Fibroblast of skin of left biceps (primary cell): ENCODE measurements at places on chromosomes 7 and 10.

GRCh38 chr10:79206300-79207095 lies 137.7 kb downstream of the ZMIZ1 start:
- no peak for DNase-seq

DNA sequence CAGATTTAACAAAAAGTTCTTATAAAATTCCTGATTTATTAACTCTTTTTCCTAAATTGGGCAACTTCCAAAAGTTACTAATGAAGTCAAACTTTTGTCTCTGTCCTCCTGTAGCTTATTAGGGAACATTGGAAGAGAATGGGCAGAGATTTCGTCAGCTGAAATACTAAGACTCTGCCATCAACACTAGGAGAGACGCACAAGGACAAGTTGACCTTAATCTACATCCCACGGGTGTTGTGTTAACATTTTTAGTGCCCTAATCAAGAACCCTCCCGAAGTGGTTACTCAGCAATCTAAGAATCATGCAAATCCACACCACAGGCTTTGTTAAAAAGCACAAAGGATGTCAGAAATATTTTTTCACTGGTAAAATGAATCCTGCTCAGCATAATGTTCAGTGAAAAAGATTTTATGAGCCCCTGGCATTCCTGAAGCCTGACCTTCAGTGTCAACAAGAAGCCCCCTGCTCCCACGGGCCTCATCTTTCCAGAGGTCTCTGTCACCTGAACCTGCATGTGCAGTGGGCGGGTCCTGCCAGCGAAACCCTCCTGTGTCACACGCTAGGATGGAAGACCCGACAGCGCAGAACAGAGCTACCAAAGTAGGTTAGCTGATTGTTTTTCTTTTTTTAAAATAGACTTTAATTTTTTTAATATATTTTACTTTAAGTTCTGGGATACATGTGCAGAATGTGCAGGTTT lies 70.6 kb upstream of the AKR1E2 start:
- no peak for DNase-seq

DNA sequence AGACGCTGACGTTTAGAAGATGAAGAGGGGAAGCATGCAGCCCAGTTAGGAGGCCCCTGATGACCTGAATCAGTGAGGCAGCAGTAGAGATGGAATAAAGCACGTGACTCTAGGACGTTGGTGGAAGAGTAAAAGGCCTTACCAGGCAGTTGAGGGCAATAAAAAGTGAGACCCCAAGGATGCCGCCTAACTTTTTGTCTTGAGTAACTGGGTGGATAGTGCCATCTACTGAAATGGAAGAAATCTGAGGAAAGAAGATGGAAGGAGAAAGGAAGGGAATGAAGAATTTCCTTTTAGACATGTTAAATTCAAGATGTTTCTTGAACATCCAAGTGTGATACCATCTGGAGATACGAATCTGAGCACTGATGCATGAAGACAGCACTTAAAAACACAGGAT lies 220.0 kb upstream of the LRRN3 start:
- no peak for DNase-seq

GRCh38 chr7:120995654-120996053 lies 7.1 kb downstream of the CPED1 start:
- no peak for DNase-seq

DNA sequence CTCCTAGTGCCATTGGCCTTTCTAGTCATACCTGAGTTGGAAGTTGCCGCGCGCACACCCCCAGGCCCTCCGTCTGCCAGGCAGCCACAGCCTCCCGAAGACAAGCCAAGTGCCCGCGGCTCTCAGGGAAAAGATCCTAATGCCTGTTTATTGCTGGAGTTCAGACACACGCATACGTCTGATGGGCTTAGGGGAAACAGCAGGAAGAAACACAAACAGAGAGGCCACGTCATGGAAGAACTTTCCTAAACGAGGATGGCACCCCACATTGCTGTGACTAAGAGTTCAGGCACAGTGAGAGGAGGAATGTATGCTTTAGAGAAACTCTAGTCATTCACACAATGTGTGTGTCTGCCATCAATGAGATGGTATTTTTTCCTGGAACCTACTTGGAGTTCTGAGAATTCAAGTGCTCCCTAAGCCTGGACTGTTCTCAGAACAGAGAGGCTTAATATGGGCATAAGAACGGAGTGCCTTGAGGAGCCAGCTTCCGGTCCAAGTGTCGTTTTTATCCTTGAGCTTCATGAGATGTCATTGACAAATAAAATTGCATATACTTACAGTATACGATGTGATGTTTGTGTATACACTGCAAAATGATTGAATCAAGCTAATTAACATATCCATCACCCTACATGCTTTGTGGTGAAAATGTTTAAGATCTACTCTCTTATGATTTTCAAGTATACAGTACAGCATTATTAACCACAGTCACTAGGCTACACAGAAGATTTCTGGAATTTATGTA lies 11.6 kb upstream of the RBP3 start:
- DNase-seq: no peak

- DNase-seq: no peak
These were observed 297.3 kb downstream of the EXOC4 start for GRCh38 chr7:133550145-133550544.

DNA sequence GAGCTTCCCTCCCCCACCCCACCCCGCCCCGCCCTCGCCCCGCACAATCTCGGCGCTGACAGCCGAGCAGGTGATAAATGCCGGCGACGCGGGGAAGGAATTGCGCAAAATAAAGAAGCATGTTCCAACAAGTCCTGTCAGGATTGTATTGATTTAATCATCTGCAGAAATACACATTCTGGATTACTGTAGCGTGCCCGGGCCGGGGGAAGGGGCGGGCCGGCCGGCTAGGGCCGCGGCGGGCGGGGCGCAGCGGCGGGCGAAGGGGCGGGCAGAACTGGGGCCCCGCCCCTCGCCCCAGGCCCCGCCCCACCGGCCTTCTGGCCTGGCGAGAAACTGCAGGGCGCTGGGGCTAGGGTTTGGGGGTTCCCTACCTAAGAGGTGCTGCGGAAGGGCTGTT lies 88.9 kb upstream of the PAX2 start:
- no peak for DNase-seq

- DNase-seq: no peak
These were observed 13.5 kb downstream of the ZC3HC1 start for GRCh38 chr7:130037703-130038102.

- no peak for DNase-seq
These were observed 25.3 kb upstream of the SNX13 start for GRCh38 chr7:17965603-17966002.

GRCh38 chr10:44467900-44468299 lies 83.0 kb upstream of the CXCL12 start:
- no peak for DNase-seq

DNA sequence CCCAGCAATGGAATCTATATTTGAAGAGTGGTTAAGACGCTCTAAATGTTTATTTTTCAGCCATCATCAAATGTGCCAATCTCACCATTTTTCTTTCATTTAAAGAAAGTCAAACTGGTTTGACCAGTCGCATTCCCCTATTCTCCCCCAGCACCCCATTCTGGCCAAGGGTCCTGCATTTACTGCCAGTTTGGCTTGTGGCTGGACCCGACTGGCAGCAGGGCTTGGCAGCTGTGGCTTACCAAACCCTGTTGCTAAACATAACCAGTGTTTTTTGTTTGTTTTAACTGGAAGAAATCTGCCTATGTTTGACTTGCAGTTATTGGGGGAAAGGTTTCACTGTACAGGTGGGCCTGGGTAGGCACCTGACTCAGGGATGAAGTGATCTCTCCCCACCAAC lies 116.3 kb downstream of the CYP26A1 start:
- DNase-seq: no peak

- DNase-seq: no peak
These were observed 9.3 kb downstream of the ZC3HAV1L start for GRCh38 chr7:139026551-139026950.

- no peak for DNase-seq
These were observed 83.0 kb downstream of the NRG3 start for GRCh38 chr10:81957976-81958375.

GRCh38 chr7:134527979-134528371 lies 608 bp downstream of the AKR1B10 start:
- DNase-seq: no peak

- DNase-seq: no peak
These were observed 18.2 kb upstream of the MAGI2 start for GRCh38 chr7:79471699-79472098.

- DNase-seq: no peak
These were observed at the start of gene OR2AE1 for GRCh38 chr7:99876933-99877332. OR2AE1 (minus strand) TSS chr7:99877033; CDS start chr7:99877033, 0 bp downstream.
